ENCODE measurements at places on chromosomes 7 and 10.

DNA sequence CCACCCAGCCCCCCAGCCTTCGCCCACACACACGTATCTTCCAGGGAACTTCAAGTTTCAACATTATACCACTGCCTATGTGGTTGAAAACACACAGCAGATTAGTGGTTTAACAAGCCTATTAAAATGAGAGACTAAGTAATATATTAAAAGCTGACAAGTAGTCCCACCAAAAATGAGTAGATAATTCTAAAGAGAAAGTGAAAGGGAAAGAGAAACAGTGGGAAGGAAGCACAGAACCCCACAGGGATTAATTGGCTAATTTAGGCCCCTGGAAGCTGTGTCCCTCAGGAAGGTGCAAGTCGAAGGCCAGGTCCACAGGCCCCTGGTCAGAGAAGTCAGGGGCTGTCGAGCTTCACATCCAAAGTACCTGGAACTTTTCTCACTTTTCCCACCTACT, 210.5 kb upstream of the YAE1 start:
- no peak for DNase-seq

- peak; percentile 90 for DNase-seq
Observed at GRCh38 chr10:92972066-92972870, 88.3 kb upstream of the CYP26C1 start.

GRCh38 chr10:127937915-127938463, 31.1 kb downstream of the PTPRE start:
- DNase-seq: no peak

DNA sequence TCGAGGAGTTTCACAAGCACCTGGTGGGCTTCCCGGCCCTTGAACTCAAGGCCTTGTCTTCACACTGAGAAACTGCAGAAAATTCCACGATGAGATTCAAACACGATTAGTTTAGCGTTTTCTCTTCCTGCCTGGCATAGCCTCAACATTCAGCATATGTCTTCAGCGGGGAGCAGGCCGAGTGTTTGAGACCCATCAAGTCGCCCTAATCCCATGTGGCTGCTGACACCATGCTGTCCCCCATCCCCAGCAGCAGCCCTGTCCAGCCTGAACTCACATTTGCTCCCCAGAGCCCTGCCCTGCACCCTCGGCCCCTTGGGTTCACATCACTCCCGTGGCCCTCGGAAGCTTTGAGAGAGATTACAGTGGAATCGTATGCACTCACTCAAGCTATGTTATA, 35.3 kb upstream of the RBM33 start:
- no peak for DNase-seq

Data from amniotic epithelial cell (primary cell).